ENCODE measurements at places on chromosomes 6 and 20.

- DNase-seq, result no peak
Observed at GRCh38 chr6:11043961-11044711, at the start of gene ELOVL2. TSS of gene ELOVL2 (minus strand) at chr6:11044305. CDS start at chr6:11044230, 75 bp downstream.

- no peak for DNase-seq
Observed at GRCh38 chr6:116101302-116101718, 657 bp downstream of the NT5DC1 start.

GRCh38 chr6:31815025-31815838 lies at the start of the genes HSPA1A and HSPA1L:
TSS of gene HSPA1A (plus strand) at chr6:31815543. CDS start at chr6:31815757, 214 bp downstream.
TSS of gene HSPA1L (minus strand) at chr6:31815283. CDS start at chr6:31811972, 3,311 bp downstream.
- DNase-seq, result peak; percentile 97

DNA sequence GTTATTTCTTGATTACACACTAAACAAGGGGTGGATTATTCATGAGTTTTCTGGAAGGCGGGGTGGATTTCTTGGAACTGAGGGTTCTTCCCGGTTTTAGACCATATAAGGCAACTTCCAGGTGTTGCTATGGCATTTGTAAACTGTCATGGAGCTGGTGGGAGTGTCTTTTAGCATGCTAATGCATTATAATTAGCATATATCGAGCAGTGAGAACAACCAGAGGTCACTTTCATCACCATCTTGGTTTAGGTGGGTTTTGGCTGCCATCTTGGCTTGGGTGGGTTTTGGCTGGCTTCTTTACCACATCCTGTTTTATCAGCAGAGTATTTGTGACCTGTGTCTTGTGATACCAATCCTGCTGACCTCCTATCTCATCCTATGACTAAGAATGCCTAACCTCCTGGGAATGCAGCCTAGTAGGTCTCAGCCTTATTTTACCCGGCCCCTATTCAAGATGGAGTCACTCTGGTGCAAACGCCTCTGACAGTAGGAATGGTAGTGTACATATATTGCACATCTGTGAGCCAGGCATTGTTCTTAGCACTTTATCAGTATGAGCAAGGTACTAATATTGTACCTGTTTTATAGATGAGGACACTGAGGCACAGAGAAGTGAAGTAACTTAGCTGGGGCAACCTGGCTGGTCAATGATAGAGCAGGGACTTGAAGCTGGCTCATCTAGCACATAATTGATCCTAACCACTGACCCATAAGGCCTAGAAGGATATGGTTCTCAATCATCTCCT lies 203.7 kb downstream of the NFATC2 start:
- DNase-seq, result no peak

- DNase-seq, result no peak
Observed at GRCh38 chr6:135044639-135045038, 10.0 kb downstream of the HBS1L start.

DNA sequence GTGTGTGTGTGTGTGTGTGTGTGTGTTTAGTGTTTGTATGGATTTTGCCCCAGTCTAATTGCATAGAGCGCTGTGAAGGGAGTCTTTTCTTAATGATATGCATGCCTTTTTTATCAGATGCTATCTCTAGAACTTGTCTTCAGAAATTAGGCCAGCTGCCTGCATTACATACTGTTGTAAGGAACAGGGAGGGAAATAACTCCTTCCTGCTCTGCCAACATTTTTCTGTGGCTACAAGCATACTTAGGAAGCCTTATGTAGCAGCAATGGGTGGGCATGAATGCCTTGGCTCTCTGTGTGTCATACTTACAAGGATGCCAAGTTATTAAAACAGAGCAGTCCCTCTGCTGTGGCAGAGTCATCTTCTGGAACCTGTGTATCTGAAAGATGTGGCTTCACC lies 8.0 kb upstream of the COL21A1 start:
- no peak for DNase-seq

GRCh38 chr6:3848925-3849605 lies at the start of gene FAM50B:
TSS of gene FAM50B (plus strand) at chr6:3849373. CDS start at chr6:3849812, 439 bp downstream.
- DNase-seq, result peak; percentile 90

DNA sequence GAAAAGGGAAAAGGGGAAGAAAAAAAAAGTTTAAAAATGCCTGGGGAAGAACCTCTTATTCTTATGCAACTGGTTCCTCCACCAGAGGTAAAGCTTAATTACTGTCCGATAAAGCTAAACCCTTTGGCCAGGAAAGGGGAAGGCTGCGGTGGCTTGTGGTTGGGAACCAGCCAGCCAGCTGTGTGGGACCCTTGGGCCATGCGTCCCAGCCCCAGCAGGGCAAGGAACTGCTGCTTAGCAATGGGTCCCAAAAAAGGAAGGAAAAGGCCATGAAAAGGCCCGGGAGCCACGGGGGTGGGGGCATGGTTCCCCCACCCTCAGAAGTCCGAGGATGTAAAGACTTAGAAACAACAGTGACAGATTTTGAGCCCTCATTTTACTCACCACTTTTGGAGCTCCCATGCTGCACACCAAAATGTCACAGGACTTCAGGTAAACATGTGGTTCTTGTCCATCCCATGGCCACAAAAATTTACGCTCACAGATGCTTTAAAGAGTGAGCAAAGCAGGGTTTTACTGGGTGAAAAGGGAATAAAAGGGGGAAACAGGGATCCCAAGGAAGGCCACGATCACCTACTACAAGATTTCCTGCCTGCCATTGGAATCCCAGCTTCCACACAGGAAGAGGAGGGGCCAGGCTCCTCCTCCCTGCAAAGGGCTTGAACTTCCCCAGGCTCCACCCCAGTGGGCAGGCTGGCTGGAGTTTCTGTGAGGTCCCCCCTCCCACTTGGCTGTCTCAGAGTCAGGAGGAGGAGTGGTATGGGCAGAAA lies 1234.7 kb upstream of the GJE1 start:
- no peak for DNase-seq

- no peak for DNase-seq
Observed at GRCh38 chr6:78598966-78599365, 268.4 kb upstream of the IRAK1BP1 start.

DNA sequence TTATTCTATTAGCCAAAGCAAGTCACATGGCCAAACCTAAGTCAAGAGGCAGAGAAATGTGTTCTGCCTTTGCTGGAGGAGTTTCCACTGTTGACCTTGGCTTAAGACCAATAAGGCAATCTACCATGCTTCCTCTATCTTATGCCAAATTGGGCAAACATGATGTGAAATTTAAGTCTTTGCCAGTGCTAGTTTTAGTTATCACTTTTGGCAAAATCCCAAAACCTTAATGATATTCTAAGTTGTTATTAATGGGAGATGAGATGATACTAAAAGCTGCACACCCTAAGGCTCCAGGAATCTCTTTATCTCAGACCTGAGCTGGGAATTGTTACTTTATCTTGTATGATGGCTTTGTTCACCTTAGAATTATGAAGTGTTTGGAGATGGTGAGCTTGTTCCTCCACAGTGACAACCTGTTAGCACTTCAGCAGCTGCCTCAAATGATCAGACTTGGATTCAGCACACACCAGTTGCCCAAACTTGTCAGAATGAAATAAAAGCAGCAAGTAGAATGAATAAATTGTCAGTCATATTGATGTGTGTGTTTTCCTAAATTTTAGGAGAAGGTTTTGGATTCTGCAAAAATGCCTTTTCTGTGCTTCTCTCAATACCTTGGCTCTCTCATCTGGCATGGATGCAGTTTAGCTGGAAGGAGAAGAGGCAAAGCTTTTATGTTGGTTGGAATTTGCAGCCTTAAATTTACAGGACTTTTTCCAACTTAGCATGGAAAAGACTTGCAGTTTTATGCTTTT lies 49.3 kb downstream of the RIN2 start:
- DNase-seq, result no peak

DNA sequence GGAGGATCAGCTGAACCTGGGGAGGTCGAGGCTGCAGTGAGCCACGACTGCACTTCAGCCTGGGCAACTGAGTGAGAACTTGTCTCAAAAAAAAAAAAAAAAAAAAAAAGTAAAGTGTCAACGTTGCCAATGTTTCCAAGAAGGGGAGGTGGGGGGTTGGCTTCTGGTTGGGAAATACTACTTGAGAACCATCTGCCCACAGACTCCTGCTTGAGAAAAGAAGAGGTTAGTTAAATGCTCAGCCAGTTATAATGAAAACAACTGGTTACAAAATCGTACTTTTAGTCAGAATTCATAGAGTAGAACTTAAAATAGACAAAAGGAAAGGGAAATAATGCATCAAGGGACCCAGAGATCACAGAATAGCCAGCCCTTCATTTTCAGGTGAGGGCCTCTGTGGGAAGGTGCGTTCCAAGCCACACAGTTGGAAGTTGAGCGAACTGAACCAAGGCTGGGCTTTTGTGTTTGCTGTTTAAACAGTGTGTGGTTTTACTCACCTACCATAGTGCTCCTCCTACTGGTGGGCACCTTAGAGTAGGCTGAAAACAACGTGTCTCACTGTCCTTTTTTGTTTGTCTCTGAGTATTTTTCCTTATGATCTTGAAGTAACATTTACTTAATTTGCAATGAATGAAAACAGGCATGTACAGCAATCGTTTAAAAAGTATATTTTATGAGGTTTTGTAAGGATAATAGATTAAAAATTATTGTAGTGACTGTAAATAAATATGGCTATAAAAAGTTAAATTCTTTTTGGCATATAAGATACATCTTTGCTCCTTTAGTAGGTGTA lies 200.7 kb downstream of the BCAS1 start:
- no peak for DNase-seq

DNA sequence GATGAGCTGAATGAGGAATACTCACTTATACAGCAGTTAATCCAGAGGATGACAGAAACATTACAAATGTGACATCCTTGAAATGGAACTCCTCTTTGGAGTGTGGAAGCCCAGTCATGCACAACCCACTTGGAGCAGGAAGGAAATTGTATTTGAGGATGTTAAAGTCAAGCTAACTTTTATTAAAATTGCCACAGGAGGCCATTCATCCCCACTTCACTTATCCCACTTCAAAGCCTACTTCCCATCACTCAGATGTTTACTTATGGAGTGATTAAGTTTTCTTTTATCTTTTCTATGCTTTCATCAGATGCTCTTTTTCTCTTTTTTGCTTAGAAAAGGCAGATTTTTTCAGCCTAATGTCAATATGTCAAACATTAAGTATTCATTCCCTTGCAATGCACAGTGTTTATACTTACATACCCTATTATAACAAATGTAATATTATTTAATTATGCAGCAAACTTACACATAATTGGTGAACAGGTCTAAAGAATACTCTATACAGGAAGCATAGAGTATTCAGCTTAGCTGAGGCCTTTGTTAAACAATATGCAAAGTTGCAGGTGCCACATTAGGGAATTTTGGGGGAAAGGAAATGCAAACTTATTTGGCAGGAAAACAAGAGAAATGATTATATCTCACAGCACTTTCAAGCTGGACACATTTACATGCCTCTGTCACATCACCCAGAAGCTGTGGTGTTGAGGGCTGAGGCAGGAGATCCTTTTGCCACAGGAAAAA lies 148.9 kb downstream of the KHDC1L start:
- no peak for DNase-seq

DNA sequence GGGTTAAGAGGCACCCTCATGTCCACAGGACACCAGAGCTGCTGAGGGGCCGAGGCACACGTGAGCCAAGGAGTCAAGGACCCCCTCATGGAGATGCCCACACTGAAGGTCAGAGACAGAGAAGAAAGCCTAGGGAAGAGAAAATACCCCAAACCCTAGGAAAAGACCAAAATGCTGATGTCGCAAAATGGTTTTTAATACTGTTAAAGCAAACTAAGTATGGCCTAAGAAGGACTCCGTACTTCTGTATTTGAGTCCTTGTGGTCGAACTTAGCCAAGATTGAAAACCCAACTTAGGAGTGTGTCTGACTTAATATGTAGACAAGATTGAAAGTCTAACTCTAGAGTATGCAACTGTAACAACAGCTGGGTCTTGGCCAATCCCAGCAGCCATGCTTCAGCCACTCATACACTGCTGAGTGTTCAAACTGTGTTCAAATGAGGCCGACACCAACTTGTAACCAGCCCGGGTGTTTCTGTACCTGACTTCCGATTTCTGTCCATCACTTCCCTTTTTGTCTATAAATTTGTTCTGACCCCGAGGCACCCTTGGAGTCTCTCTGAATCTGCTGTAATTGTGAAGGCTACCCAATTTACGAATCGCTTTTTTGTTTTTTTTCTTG lies 92.6 kb upstream of the AGPAT4 start:
- no peak for DNase-seq

DNA sequence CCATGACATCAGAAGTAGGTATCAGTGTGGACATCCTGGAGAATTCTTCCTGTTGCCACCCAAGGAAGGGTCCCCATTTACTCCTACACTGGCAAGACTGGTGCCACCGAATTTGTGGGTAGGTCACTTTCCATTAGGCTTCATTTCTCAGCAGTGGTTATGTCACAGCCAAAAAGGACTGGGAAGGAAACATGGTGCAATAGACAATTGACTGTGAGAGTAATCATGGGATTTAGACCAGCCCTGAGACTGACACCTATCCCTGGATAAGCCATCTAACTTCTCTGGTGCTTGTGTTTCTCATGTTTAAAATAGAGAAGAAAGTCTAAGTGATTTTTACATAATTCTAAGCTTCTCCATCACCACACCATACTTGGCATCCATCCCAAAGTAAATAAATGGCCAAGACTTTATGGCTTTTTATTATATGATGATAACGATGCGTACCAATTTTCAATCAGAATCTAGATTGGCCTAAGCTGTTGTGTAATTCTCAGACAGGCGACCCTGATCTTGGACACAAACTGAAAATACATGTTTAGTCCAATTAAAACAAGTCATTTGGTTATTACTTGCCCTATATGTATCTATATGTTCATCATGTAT lies 10.2 kb downstream of the SMPDL3A start:
- no peak for DNase-seq

DNA sequence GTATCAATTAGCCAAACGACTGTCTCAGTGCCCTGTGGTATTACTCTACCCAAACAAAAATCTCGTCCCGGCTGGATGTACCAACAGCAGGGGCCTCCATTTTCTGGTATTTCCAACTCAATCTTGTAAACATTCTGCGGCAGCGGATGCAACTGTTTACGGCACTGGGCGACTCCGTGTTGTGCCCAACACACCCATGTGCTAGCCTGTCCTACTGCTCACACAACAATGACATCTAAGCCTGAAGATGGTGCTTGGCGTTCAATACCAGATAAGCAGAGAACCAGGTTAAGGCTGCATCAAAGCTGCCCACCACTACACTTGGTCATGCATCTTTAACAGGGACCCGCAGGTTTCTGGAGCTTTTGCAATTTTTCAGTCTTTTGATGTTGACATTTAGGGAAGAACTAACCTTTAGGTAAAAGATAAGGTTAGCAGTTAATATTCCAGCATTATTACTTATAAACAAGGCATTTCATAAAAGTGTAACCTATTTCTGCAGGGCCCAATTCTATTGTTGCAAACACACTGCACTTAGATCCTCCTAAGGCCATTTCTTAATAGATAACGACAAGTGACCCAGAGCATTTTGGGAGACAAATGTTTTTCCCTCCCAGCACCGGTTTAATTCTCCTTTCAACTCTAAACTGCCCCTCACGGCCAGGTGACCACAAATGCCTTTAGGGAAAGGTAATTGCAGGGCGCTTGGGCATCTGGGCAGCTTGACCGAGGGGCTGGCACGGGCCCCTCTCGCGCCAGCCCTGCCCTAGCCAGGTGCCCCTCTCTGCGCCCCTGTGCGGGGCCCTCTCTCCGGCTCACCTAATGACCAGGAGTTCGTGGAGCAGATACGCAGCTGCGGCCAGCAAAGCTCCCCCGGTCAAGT lies 945 bp downstream of the FAXC start:
- no peak for DNase-seq
